ENCODE measurements at places on chromosomes 12 and 14.
A peak's percentile ranks its signal among the peaks of the same experiment; 100 is the strongest.

GRCh38 chr14:92652413-92653151, 95.8 kb downstream of the LGMN start:
- H3K27me3 ChIP-seq: no peaks in the 10 kb centered on the region
- H3K4me1 ChIP-seq: peaks cover 93% of the 10 kb centered on the region
- DNase-seq: no peak
- H3K4me3 ChIP-seq: peak overlapping the region; percentile 69

- H3K36me3 ChIP-seq: no peaks in the 10 kb centered on the region
- no peaks in the 10 kb centered on the region for H3K27me3 ChIP-seq
- no peak overlapping the region for H3K4me3 ChIP-seq
Measured at GRCh38 chr12:9707864-9708808, 24.8 kb downstream of the CLECL1 start.

DNA sequence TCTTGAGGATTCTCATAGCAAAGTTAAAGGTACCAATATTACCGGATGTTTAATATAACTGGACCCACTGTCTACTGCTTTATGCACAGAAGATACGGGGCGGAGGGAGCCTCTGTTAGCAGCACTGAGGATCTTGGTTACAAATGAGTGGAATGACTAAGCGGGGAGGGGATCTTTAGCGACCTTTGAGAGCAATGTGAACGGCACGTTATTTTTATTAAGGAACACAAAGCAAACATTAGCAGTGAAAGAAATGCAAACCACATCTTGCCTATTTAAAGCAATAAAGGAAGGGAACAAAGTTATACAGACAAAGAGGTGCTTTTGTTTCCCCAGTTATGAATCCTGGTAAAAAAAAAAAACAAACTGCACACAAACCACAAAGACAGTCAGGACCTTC, 27.1 kb upstream of the PRMT8 start:
- no peak overlapping the region for H3K4me3 ChIP-seq
- DNase-seq: no peak
- H3K27ac ChIP-seq: no peak overlapping the region
- no peaks in the 10 kb centered on the region for H3K36me3 ChIP-seq
- no peaks in the 10 kb centered on the region for H3K4me1 ChIP-seq

- no peak overlapping the region for H3K27ac ChIP-seq
- no peaks in the 10 kb centered on the region for H3K36me3 ChIP-seq
- no peak for DNase-seq
- H3K4me3 ChIP-seq: no peak overlapping the region
- H3K4me1 ChIP-seq: no peaks in the 10 kb centered on the region
Measured at GRCh38 chr12:8629486-8630033, 16.9 kb upstream of the AICDA start.

DNA sequence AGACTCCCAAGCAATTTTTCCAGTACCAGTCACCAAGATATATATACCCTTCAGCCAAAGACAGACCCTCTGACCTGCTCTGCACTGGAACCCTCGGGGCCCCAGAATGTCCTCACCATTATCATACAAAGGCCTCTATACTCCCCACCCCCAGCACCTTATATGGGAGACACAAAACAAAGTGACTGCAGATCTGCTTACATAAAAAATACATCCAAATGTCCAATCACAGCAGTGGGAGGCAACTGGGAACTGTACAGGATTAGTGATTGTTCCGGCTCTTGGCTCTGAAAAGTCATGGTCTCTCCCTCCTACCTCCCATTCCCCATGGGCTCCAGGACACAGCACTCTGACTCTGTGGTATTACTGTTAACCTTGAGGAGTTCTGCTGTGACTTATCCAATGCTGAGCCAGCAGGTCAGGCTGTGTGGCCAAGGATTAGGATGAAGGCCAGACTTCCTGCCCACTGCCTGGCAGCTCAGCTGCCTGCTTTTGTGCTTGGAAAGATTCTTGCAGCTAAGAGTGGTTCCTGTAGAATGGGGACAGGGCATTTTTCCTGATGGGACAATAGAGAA, 13.7 kb downstream of the OXA1L start:
- no peak overlapping the region for H3K27ac ChIP-seq
- no peaks in the 10 kb centered on the region for H3K36me3 ChIP-seq
- no peak overlapping the region for H3K4me3 ChIP-seq

- H3K27ac ChIP-seq: no peak overlapping the region
- H3K4me3 ChIP-seq: no peak overlapping the region
- no peak for DNase-seq
- no peaks in the 10 kb centered on the region for H3K4me1 ChIP-seq
- H3K27me3 ChIP-seq: no peaks in the 10 kb centered on the region
Measured at GRCh38 chr14:34172550-34173368, 221.9 kb upstream of the EGLN3 start.

- no peaks in the 10 kb centered on the region for H3K36me3 ChIP-seq
- no peak for DNase-seq
- no peak overlapping the region for H3K27ac ChIP-seq
Measured at GRCh38 chr12:66119870-66120241, 10.7 kb downstream of the LLPH start.

- no peaks in the 10 kb centered on the region for H3K36me3 ChIP-seq
- no peak overlapping the region for H3K27ac ChIP-seq
- no peak for DNase-seq
- no peaks in the 10 kb centered on the region for H3K4me1 ChIP-seq
- H3K4me3 ChIP-seq: no peak overlapping the region
- H3K27me3 ChIP-seq: no peaks in the 10 kb centered on the region
Measured at GRCh38 chr12:45336331-45336730, 120.4 kb downstream of the ANO6 start.

DNA sequence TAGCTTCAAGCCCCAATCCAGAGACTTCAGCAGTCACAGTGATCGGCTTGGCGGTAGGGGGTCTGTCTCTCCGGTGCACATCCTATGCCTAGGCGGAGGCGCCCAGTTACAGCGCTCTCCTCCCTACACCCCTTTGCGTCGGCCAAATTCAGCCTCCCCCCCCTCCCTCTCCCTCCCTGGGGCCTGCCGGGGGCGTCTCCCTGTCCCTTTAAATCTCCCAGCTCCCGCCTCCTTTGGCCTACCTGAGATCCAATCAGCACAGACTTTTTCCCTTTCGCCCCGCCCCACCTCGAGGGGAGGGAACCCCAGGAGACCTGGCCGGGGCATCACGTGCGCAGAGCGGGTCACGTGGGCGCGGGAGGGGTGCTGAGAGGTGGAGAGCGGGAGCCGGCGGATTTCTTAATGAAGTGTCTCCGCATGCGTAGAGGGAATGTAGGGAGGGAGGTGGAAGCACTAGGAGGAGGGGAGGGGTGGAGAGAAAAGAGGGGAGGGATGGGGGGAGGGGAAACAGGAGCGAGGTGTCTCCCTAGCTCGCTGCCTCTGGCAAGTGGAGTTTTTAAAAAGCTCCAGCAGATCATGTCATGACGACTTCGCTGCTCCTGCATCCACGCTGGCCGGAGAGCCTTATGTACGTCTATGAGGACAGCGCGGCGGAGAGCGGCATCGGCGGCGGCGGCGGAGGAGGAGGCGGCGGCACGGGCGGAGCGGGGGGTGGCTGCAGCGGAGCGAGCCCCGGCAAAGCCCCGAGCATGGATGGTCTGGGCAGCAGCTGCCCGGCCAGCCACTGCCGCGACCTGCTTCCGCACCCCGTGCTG, at the start of gene HOXC13:
TSS of gene HOXC13 (plus strand) at position 506 of the 815 bp plus-strand sequence. CDS start at position 582, 76 bp downstream.
- no peak within 1 kb of the TSS for H3K4me3 ChIP-seq
- peaks cover 78% of the 10 kb centered on the region for H3K27me3 ChIP-seq
- no peak for DNase-seq
- no peak within 1 kb of the TSS for H3K27ac ChIP-seq

GRCh38 chr14:24894583-24895242, 155.2 kb downstream of the STXBP6 start:
- H3K4me1 ChIP-seq: no peaks in the 10 kb centered on the region
- no peak for DNase-seq
- H3K27me3 ChIP-seq: no peaks in the 10 kb centered on the region
- no peak overlapping the region for H3K27ac ChIP-seq

GRCh38 chr12:97134495-97134894, 227.4 kb downstream of the NEDD1 start:
- H3K27me3 ChIP-seq: no peaks in the 10 kb centered on the region
- no peaks in the 10 kb centered on the region for H3K4me1 ChIP-seq
- no peak overlapping the region for H3K4me3 ChIP-seq
- H3K36me3 ChIP-seq: no peaks in the 10 kb centered on the region
- H3K27ac ChIP-seq: no peak overlapping the region

DNA sequence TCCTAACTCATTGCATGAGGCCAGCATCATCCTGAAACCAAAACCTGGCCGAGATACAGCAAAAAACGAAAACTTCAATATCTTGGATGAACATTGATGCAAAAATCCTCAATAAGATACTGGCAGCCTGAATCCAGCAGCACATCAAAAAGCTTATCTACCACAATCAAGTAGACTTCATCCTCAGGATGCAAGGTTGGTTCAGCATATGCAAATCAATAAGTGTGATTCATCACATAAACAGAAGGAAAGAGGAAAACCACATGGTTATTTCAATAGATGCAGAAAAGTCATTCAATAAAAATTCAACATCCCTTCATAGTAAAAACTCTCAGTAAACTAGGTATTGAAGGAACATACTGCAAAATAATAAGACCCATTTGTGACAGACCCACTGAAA, 56.5 kb upstream of the PPFIA2 start:
- no peak overlapping the region for H3K27ac ChIP-seq
- H3K27me3 ChIP-seq: no peaks in the 10 kb centered on the region
- no peaks in the 10 kb centered on the region for H3K36me3 ChIP-seq
- H3K4me1 ChIP-seq: no peaks in the 10 kb centered on the region

GRCh38 chr14:23217032-23218020, 20.4 kb upstream of the RNF212B start:
- no peak overlapping the region for H3K4me3 ChIP-seq
- no peak overlapping the region for H3K27ac ChIP-seq
- H3K36me3 ChIP-seq: no peaks in the 10 kb centered on the region

- peaks cover 36% of the 10 kb centered on the region for H3K36me3 ChIP-seq
- DNase-seq: no peak
- H3K27ac ChIP-seq: no peak overlapping the region
- peaks cover 2% of the 10 kb centered on the region for H3K4me1 ChIP-seq
- no peaks in the 10 kb centered on the region for H3K27me3 ChIP-seq
Measured at GRCh38 chr12:104309446-104309993, 6.0 kb downstream of the EID3 start.

- H3K4me1 ChIP-seq: no peaks in the 10 kb centered on the region
- H3K4me3 ChIP-seq: no peak overlapping the region
- no peak overlapping the region for H3K27ac ChIP-seq
- H3K27me3 ChIP-seq: no peaks in the 10 kb centered on the region
- no peaks in the 10 kb centered on the region for H3K36me3 ChIP-seq
Measured at GRCh38 chr12:20024194-20024593, 344.1 kb upstream of the PDE3A start.

DNA sequence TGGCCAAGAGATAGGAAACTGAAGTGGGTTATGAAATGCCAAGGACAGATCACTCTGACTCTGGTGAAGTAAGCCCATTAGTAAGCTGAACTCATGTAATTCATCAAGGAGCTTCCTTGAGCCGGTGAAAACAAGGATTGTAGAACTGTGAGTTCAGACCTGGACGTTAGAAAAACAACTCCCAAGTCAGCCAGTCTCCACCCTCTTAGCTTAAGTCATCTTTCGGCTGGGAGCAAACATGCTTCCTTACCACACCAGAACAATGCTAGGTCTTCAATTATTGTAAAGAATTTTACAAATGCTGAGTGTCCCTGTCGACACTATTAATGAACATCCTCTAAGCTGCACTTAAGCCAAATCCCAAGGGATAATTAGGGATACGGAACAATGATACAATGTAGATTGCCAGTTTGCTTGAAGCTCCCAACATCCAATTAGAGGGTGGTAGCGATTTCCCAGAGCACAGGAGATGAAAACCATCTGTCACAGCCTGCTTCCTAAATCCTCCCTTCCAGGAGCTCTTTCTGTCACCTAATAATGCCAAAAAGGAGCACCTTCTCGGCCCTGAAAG, 45.7 kb upstream of the VASH1 start:
- no peaks in the 10 kb centered on the region for H3K36me3 ChIP-seq
- H3K4me1 ChIP-seq: no peaks in the 10 kb centered on the region
- H3K27me3 ChIP-seq: no peaks in the 10 kb centered on the region
- no peak for DNase-seq
- no peak overlapping the region for H3K27ac ChIP-seq
- H3K4me3 ChIP-seq: no peak overlapping the region

- no peak for DNase-seq
- H3K27ac ChIP-seq: peak overlapping the region; percentile 50
- no peaks in the 10 kb centered on the region for H3K36me3 ChIP-seq
- H3K4me3 ChIP-seq: peak overlapping the region; percentile 89
- no peaks in the 10 kb centered on the region for H3K27me3 ChIP-seq
Measured at GRCh38 chr14:50533241-50533705, 904 bp upstream of the MAP4K5 start.

GRCh38 chr12:94676031-94676641, 25.8 kb upstream of the TMCC3 start:
- H3K27ac ChIP-seq: peak overlapping the region; percentile 81
- H3K27me3 ChIP-seq: no peaks in the 10 kb centered on the region
- DNase-seq: peak; percentile 11

GRCh38 chr12:124610021-124610612, 42.7 kb upstream of the NCOR2 start:
- H3K27ac ChIP-seq: no peak overlapping the region
- no peak overlapping the region for H3K4me3 ChIP-seq
- no peaks in the 10 kb centered on the region for H3K27me3 ChIP-seq
- no peaks in the 10 kb centered on the region for H3K36me3 ChIP-seq
- DNase-seq: no peak

- no peak overlapping the region for H3K4me3 ChIP-seq
- no peak for DNase-seq
- no peaks in the 10 kb centered on the region for H3K27me3 ChIP-seq
- no peaks in the 10 kb centered on the region for H3K4me1 ChIP-seq
- no peaks in the 10 kb centered on the region for H3K36me3 ChIP-seq
- no peak overlapping the region for H3K27ac ChIP-seq
Measured at GRCh38 chr12:58285551-58285950, 344.2 kb downstream of the ATP23 start.

- no peak overlapping the region for H3K27ac ChIP-seq
- peaks cover 21% of the 10 kb centered on the region for H3K4me1 ChIP-seq
- no peaks in the 10 kb centered on the region for H3K36me3 ChIP-seq
- DNase-seq: no peak
- no peak overlapping the region for H3K4me3 ChIP-seq
- H3K27me3 ChIP-seq: peaks cover 11% of the 10 kb centered on the region
Measured at GRCh38 chr14:55436931-55437330, 3.5 kb downstream of the TBPL2 start.

GRCh38 chr12:121776190-121777098, 17.0 kb downstream of the RHOF start:
- H3K4me3 ChIP-seq: no peak overlapping the region
- H3K4me1 ChIP-seq: peaks cover 46% of the 10 kb centered on the region
- peak; percentile 88 for DNase-seq
- no peaks in the 10 kb centered on the region for H3K27me3 ChIP-seq
- H3K36me3 ChIP-seq: peaks cover 38% of the 10 kb centered on the region

DNA sequence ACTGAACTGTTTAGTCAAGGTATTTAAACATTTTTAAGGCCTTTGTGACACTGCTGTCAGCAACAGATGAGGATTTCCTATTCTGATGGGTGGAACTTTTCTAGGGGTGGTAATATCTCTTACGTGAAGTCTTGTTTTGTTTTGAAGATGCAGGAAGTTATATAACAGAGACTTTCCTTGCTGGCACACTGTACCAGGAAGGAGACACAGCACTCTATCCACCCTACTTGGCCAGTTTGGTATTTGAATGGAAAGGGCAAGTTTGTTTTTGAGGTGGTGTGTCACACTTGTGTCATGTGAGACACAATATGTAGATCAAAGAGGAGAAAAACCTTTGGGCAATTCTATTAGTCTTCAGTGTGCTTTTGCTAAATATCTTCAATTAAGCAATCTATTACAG, 51.6 kb upstream of the SRP54 start:
- H3K27me3 ChIP-seq: no peaks in the 10 kb centered on the region
- no peaks in the 10 kb centered on the region for H3K36me3 ChIP-seq
- H3K4me3 ChIP-seq: no peak overlapping the region
- H3K4me1 ChIP-seq: peaks cover 26% of the 10 kb centered on the region
- DNase-seq: peak; percentile 8
- peak overlapping the region; percentile 95 for H3K27ac ChIP-seq

Data from T-cell (primary cell).